ENCODE measurements at places on chromosomes 11 and 22. TPM values are rescaled to one million over a fixed set of nuclear protein-coding genes. Genes with fewer than 3 reads are reported as not detected.

The KDM4E gene
- not detected for total RNA-seq

DNA sequence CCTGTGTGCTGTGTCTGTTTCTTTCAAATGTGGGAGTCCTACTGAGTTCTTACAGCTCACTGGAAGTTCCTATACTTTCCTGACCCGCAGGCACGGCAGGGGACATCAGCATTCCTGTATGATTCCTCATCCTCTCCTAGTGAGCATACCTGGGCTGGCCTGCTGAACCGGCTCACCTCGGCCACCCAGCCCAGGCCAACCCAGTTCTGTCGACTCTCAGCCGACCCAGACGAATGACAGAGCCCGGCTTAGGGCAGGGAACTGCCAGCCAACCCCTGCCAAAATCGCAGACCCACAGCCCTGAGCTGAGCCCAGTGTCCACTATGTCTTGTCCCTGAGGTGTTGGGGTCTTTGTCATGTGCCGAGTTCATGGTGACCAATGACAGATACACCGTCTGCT lies 339.7 kb downstream of the BRD1 start:
- no peak for DNase-seq
- H3K4me1 ChIP-seq: no peaks in the 10 kb centered on the region
- H3K4me3 ChIP-seq: no peak overlapping the region
- H3K36me3 ChIP-seq: no peaks in the 10 kb centered on the region

DNA sequence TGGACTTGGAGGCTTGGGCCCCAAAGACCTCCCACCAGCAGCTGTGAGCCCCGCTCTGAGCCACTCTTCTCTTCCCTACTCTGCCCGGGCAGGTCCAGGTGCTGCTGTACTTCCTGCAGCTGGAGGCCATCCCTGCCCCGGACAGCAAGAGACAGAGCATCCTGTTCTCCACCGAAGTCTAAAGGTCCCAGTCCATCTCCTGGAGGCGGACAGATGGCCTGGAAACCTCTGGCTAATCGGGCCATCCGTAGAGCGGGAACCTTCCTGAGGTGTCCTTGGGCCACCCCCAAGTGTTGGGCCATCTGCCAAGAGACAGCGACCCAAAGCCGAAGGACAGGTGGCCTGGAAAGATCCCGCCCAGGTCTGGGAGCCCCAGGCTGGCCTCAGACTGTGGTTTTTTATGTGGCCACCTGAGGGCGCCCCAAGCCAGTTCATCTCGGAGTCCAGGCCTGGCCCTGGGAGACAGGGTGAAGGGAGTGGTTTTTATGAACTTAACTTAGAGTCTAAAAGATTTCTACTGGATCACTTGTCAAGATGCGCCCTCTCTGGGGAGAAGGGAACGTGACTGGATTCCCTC lies 135.1 kb downstream of the BCR start:
- H3K4me3 ChIP-seq: no peak overlapping the region
- DNase-seq: no peak
- no peaks in the 10 kb centered on the region for H3K27me3 ChIP-seq
- no peaks in the 10 kb centered on the region for H3K4me1 ChIP-seq
- H3K27ac ChIP-seq: no peak overlapping the region

The C11orf97 gene
- total RNA-seq: not detected

GRCh38 chr22:40805699-40806203 lies 13.4 kb downstream of the SLC25A17 start:
- no peak overlapping the region for H3K27ac ChIP-seq
- H3K36me3 ChIP-seq: no peaks in the 10 kb centered on the region
- no peaks in the 10 kb centered on the region for H3K27me3 ChIP-seq
- no peaks in the 10 kb centered on the region for H3K4me1 ChIP-seq
- H3K4me3 ChIP-seq: no peak overlapping the region
